ENCODE measurements at places on chromosomes 7 and 10.

DNA sequence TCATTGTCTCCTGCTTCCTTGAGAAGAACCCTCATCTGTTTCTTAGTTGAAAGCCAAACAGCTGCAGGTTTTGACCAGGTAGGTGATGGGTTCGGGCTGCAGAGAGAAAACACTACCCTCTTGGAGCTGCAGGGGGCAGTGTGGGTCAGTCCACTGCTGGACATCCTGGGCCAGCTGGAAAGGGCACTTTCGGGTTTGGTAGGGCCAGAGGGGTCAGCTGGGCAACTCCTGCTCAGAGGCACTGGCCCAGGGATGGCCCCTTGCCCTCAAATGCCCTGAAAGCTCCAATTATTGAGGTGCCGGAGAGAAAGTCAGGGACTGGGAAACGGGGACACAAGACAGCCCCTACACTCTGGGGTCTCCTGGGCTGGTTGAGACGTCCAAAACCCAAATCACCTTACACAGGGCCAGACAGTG is 90.7 kb downstream of the MKI67 start:
- DNase-seq: peak; percentile 69

DNA sequence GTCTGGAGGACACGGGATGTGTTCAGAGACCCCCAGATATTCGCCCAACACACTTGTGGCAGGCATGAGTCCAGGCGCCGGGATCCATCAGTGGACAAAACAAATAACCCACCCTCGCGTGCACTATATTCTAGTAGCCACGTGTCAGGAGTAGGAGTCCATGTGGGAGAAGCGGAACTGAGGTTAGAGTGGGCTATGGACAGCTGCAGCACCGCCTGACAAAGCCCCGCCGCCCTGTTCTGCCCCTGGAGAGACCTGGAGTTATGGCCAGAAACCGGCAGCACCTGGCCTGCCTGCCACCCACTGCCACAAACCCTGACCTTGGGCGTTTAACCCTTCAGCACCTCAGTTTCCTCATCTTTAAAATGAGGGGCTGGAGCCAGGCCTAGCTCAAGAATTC is 181.0 kb upstream of the RNF32 start:
- DNase-seq: no peak

DNA sequence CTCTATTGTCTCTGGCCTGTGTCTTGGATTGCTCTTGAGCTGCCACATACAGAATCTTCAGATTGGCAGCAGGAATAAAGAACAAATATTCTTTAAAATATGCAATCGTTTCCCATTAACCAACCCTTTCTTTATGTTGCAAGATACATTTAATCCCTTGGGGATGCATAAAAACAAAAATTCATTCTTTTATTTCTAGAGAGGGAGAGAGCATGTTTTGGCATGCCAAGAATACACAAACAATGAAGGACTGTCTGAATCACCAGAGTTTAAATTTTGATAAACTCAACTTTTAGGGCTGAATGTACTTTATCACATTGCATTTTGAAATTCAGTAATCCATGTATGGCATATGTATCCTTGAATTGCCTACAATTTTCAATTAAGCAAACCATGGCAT is 154.3 kb upstream of the SEMA3D start:
- DNase-seq: no peak

- no peak for DNase-seq
Measured at GRCh38 chr7:153943861-153944260, 108.3 kb upstream of the DPP6 start.

GRCh38 chr7:36986948-36987724 is 262.8 kb upstream of the AOAH start:
- DNase-seq: peak; percentile 51

DNA sequence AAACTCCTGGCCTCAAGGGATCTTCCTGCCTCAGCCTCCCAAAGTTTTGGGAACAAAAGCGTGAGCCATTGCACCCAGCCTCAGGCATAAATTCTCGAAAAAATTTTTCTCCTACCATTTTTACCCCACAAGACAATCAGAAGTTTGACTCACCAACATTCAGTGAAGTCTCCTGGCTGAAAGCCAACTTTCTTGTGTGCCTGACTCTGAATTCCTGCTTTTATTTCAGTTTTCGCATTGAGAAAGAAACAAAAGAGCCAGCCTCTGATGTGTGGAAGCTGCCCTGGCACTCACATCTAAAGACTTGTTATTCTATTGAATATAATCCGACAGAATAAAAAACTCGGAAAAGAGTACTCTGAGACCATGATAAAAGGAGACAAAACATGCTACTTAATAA is 402.9 kb downstream of the MAGI2 start:
- no peak for DNase-seq

- DNase-seq: no peak
Measured at GRCh38 chr7:37089972-37090371, 358.7 kb downstream of the ELMO1 start.

- DNase-seq: no peak
Measured at GRCh38 chr7:45174966-45175765, 17.6 kb downstream of the RAMP3 start.

- no peak for DNase-seq
Measured at GRCh38 chr10:131888186-131888604, 12.6 kb upstream of the PPP2R2D start.

GRCh38 chr10:128053356-128053755 is 72.9 kb downstream of the MKI67 start:
- no peak for DNase-seq

- DNase-seq: no peak
Measured at GRCh38 chr7:74051193-74051592, 23.2 kb downstream of the ELN start.

- DNase-seq: no peak
Measured at GRCh38 chr10:49319206-49319605, 20.2 kb downstream of the C10orf71 start.

DNA sequence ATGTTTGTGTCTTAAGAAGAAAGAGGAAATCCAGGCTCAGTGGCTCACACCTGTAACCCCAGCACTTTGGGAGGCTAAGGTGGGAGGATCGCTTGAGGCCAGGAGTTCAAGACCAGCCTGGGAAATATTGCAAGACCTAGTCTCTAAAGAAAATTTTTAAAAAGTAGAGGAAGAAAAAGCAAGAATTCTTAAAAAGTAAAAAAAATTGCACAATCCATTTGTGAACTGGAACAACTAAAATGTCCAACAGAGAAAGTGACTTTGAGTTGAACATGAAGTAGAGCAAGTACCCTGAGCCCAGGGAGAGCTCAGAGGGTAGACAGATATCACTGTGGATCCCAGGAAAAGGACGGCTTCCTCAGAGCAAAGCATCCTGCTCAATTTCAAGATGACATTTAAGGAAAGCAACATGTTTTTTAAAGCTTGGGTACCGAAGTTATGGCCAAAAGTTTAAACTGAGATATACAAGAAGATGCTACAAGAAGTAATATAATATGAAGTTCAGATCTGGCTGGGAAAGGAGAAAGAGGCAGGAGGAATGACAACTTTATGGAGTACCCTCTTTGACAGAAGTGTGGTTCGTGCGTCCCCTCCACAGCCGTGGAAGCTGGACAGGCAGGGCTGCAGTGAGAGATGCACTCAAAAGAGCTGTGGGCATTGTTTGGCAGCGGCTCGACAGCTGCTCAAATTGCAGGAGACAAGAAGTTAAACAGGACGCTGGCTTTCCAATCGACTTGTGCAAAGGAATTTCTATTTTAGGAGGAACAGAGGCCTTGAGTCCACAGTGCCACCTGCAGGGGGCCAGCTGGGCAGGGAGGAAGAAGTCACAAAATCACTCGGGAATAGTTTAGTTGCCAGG is 201.3 kb downstream of the JCAD start:
- no peak for DNase-seq

DNA sequence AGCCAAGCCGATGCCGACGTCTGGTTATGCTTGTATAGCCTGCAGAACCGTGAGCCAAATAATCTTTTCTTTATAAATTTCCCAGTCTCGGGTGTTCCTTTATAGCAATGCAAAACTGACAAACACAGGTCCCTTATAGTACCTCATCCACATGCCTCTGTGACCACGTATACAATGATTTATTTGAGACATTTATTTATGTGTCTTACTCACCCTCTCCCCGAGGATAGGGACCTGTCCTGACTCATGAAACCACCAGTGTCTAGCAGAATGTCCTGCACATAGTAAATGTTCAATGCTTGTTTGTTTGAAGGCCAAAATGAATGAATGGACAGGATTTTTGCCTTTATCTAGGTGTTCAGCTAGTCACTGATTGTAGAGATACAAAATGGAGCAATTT is 147.9 kb upstream of the FZD8 start:
- DNase-seq: no peak

DNA sequence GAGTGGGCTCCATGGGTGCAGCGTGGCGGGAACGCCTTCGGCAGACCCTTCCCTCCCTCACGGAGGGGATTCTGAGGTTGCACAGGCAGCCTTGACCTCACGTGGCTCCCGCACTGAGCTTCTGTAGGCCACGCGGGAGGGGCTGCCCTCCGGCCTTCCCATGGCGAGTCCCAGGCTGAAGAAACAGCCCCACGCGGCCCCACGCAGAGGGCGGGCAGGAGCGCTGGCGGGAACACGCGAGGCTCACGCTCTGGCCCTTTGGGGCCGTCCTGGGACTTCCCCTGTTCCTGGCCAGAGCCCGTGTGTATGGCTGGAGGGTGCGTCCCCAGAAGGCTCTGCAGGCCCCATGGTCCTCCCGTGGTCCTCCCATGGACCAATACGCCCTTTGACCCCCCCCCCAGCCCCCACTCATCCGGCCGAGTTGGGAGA is 21.7 kb upstream of the NKX6-2 start:
- DNase-seq: no peak

DNA sequence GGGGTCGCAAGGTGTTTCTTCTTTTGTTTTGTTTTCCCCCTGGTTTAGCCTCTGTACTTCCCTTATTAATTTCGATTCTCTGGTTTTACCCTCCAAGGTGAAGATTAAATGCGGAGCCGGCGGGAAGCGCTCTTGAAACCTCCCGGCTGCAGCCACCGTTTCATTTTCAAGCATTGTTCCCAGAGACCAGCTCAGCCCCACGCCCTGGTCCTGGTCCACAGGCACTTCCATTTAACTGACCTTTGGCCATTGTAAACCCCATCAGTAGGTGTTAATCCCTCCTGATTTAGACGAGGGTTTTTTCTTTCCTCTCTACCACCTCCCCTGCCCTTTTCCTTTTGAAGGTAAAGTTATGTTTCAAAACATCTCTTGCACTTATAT is 39.2 kb upstream of the ENO4 start:
- DNase-seq: no peak

DNA sequence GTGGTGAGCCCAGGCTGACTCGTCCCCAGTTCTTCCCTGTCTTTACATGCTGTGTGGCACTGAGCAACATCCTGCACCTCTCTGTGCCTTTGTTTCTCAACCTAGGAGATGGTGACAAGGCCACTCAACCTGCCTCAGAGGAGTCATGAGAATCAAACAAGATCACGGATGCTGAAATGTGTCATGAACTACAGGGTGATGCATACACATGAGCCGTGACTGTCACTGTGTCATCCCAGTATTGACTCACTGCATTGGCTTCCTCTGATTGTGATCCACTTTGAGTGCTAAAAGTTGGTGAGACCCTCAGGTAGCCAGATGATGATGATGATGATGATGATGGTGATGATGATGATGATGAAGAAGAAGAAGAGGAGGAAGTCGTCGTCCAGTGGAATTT is 11.5 kb downstream of the C10orf71 start:
- DNase-seq: no peak

GRCh38 chr10:100724531-100725027 is 20.8 kb upstream of the PAX2 start:
- DNase-seq: no peak

- DNase-seq: no peak
Measured at GRCh38 chr10:7533657-7534479, 123.0 kb upstream of the SFMBT2 start.

DNA sequence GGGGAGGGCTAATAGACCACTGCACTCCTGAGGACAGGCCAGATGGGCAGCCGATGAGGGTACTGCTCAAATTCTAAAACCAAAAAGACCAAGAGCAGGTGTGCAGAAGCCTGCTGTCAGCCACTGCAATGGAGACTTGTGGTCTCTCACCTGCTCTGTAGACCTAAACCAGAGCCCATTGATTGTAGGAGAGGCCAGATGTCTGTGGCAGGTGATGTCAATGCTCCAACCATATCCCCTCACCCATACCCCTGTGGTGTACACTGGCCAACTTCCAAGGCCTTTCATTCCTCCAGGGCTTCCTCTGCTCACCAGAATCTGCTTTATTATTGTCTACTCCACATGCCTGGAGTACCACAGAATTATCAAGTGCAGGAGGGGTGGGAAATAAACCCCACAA is 116.9 kb upstream of the CHST15 start:
- no peak for DNase-seq

DNA sequence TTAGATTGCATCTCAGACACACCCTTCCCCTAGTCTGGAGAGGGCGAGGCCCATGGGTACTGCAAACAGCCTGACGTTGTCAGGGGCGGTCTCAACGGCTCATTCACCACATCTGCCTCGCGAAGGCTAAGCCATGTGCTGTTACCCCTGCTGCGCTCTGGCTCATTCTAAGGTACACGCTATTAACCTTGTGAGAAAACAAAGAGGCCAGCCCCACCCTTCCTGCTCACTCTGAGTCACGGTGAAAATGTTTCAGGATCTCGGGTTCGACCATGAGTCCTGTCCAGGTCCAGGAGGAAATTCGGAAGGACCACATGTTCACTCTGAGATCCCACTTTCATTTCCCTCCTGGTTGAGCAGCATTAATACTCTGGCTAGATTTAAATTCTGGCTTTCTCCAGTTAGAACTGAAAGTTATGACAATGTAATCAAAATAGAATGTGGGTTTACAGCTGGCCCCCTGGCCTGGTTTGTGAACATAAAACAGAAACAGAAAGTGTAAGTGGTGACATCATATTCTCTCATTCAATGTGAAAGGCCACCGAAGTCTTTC is 55.2 kb downstream of the EGFR start:
- DNase-seq: peak; percentile 54

DNA sequence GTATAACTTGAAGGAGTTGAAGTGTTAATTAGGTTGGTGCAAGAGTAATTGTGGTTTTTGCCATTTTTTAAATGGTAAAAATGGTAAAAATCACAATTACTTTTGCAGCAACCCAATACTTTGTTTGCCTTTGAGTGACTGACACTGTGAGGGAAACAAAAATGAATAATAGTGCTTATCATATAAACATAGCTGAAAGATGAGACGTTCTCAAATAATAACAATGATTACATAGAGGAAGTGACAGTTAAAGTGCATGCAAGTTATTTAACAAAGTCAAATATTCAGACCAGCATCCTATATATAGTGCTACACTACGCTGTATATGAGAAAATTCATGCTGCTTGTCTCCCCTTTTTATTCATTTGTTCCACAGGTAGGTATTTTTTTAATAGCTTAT is 4.7 kb upstream of the HBP1 start:
- no peak for DNase-seq

DNA sequence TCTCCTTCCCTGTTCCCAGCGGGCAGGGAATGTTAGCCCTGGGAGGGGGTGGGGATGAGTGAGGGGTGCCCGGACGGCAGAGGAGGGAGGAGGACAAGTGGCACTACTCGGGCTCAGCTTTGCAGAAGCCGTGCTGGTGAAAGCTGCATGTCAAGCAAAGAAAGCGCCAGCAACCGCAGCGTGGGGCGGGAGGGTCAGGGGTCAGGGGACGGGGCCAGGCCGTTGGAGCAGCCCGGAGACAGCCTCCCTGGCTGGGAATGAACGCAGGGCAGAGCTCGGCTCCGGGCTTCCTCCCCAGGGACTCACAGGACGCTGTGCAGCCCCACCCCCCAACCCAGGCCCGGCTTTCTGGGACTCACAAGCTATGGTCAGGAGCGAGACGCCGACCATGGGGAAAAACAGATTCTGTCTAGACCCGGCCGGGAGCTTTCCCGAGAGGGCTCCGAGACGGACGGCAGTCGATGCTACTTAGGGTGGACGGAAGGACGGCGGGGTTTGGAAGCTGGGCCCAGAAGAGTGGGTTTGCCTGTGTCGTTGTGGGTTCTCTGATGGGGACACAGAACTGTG is 113.4 kb downstream of the VIPR2 start:
- no peak for DNase-seq
